ENCODE measurements at places on chromosomes 12 and 14.

DNA sequence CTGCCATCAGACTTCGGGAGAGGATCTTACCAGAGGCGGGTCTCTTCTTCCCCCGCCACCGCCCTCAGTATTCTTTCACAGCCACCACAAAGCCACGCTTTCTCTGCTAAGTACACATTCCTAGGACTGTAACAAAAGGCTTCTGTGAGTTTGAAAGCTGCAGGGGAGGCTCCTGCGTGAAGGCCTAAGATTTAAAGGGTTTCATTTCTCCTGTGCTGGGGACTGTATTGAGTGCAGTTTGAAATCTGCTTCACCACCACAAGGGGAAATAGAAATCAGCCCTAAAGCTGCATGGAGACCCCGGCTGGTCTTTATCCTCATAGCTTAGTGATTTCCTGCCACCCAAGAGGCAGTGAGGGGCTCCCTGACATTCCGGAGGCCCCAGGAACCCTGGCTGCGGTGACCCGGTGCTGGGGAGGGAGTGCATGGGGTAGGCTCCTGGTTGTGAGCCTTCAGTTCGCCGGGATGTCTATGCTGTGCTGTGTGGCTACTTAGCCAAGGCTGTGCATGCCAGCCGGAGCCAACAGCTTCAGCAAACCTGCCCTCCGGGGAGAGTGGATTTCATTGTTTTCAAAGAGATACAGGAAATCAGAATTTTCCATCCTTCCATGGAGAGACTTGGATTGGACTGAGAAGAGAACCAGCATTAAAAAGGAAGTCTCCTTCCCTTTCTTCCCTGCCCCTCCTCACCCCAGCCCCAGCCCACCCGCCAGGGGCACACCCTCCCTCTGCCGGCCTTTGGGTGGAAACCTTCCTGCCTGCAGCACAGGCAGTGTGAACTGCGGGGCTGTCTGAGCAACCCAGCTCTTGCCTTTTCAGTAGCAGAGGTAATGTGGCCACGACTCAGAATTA lies 163.3 kb downstream of the ETV6 start:
- DNase-seq, result no peak

GRCh38 chr14:23532658-23533057 lies 18.9 kb downstream of the ZFHX2 start:
- DNase-seq, result no peak

GRCh38 chr14:101844751-101845150 lies 83.2 kb downstream of the PPP2R5C start:
- no peak for DNase-seq

GRCh38 chr12:24246934-24247333 lies 297.5 kb upstream of the SOX5 start:
- DNase-seq, result no peak

DNA sequence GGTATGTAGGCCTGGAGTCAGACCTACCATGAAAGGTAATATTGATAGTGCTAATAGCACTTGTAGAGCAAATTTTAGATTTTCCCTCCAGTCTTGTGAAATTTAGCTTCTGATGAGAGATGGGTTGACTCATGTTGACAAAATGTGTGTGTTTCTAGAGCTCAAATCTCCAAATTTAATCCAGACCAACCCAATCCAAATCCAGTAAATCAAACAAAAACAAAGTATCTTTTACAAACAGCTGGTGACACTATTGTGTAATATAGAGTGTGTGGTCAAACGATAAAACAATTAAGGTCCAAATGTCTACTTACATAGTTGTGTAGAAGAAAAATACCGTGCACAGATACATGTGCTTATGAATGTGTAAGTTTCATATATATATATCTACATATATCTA lies 63.4 kb upstream of the KITLG start:
- no peak for DNase-seq

- DNase-seq, result no peak
Measured at GRCh38 chr12:92105676-92106075, 40.0 kb downstream of the BTG1 start.

DNA sequence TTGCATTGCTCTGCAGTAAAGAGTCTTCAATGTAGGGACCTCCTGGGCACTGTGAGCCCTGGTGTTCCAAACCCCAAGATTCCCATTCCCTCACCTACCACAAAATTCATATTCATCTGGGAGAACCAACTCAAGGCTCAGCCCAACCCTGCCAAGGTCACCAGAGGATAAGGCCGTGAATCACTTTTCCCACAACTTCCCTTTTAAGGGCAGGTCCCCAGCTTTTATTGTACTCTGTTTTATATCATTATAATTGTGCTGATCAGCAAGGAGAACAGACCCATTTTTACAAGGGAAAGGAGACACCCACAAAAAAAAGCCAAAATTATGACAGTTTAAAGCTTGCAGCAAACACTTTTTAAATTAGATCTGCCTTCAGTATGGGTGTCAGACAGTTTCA lies 363.0 kb upstream of the FKBP4 start:
- DNase-seq, result no peak

DNA sequence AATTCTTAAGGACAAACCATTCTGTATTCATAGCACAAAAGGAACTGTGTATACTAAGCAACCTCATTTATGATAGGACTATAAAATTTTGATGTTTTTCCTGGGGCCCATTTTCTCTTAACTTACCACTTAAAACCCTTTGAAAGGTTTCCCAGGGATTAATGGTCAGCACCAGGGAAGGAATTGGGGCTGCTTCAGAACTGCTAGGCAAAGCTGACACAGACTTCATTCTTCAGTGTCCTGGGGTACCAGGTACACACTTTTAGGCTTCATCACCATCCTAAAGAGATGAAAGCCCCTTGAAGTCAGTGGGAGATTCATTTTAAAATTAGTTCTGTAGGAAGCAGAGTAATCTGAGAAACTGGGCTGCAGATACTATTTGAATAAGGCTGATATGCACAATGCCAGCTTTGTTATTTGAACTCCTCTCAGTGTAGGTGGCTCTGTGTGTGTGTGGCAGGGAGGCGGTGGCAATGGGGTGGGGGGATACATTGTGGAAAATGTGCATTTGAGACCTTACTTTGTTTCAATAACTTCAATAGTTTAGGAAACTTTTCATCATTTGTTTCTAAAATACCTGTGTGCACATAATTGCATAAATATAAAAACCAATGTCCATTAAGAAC lies 329.3 kb upstream of the DCN start:
- no peak for DNase-seq

- no peak for DNase-seq
Measured at GRCh38 chr12:78439666-78440065, 424.9 kb upstream of the SYT1 start.

- no peak for DNase-seq
Measured at GRCh38 chr12:123142921-123143735, 7.8 kb downstream of the PITPNM2 start.

GRCh38 chr12:110705309-110705708 lies 16.4 kb upstream of the HVCN1 start:
- DNase-seq, result no peak

- DNase-seq, result peak; percentile 86
Measured at GRCh38 chr12:67919406-67919805, 69.8 kb upstream of the IFNG-AS1 start.

DNA sequence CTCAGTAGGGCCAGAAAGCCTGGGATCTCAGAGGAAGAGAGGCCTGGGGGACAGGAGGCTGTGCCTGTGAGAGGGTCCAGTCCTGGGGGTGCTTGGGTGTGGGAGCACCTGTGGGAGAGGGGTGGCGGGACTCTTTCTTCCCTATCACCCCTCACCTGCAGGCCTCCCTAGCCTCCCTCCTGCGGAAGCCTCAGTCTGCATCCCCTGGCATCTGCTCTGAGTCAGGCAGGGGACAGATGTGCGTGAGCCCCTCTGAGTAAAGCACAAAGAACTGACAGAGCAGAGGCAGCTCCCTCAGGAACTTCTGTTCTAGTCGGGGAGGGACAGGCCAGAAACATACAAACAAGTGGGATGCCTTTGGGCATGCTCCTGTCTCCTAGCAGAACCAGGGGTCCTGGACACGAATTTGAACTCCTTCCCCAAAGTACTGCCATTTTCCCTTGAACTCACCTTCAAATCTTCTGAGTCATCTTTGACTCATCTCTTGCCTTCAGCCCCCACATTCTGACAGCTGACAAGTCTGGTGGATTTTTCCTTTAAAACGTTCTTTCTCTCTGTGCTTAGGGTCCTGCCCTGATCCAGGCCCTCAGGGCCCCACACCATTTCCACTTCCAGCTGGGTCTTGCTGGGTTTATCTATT lies 8.5 kb upstream of the HSP90AA1 start:
- DNase-seq, result no peak

GRCh38 chr12:15712823-15713660 lies 76.1 kb downstream of the EPS8 start:
- DNase-seq, result no peak

DNA sequence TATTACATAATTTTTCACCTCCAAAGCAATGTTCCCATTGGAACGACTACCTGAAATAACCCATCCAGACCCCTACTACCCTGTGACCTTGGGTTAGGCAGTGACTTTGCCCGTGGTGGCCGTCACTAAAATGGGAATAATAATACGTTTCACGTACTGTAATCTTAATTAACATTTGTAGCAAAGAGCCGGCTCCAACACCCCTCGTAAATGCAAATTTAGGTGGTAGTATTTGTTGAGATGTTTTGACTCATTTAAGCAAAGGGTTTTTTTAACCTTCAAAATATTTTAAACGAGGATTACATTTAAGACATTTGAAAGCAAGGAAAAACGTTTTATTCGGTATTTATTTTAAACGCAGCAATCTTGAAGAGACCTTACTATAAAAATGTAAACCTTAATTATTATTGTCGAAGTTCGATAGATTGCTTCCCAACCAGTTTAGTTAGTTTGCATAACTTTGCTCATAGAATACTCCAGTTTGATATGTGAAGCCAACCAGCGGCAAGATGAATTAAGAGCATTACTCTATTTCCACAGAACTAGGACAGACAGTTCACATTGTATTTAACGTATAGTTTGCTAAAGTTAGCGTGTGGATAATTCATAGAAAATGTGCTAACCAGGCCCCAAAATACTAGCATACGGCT lies 1.4 kb upstream of the ARID2 start:
- DNase-seq, result no peak

- no peak for DNase-seq
Measured at GRCh38 chr14:104307627-104308401, 169.4 kb downstream of the KIF26A start.

- no peak for DNase-seq
Measured at GRCh38 chr14:22434030-22434429, 155.0 kb downstream of the DAD1 start.

GRCh38 chr12:810671-811415 lies 58.5 kb downstream of the WNK1 start:
- DNase-seq, result no peak

GRCh38 chr14:35286707-35287106 lies 5.5 kb upstream of the PSMA6 start:
- DNase-seq, result no peak

GRCh38 chr12:12007001-12007712 lies 63.6 kb upstream of the BCL2L14 start:
- DNase-seq, result no peak

GRCh38 chr14:58272588-58273372 lies 25.6 kb upstream of the ARID4A start:
- no peak for DNase-seq

DNA sequence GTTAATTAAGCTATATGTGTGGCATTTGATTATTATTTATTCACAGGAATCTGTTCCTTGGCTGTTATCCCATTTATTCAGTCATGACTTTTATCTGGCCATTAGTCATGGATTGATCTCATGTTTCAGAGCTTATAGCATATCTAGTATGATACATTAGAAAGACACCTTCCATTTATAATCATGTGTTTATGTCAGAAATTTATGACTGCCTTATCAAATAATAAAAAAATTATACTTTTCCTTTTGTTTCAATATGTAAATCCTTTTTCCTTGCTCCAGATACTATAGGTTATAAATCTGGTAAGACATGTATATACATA lies 248.0 kb upstream of the PDE3A start:
- DNase-seq, result no peak

- no peak for DNase-seq
Measured at GRCh38 chr14:61878931-61879330, 116.7 kb downstream of the SNAPC1 start.

- no peak for DNase-seq
Measured at GRCh38 chr12:48160046-48160445, 2.7 kb upstream of the ASB8 start.

GRCh38 chr12:69430942-69431590 lies 39.1 kb upstream of the FRS2 start:
- no peak for DNase-seq

- no peak for DNase-seq
Measured at GRCh38 chr12:46406352-46407027, 33.9 kb upstream of the SLC38A2 start.

- DNase-seq, result no peak
Measured at GRCh38 chr14:96764012-96764411, 33.2 kb upstream of the VRK1 start.

DNA sequence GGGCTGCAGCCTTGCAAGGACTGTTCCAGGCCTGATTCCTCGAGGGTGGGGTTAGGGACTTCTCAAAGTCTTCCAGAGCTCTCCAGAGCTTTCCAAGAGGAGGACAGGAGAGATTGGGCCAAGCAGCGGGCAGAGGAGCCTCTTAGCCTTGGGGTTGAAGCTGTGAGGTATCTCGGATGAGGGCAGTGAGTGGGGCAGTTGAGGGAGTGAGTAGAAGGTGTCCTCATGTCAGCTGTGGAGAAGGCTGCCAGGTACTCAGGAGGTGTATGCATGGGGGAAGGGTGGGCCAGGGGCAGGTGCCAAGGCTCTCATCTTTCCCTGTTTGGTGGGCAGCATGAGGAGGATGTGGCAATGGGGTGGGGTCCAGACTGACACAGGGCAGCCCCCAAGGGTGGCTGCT lies 7.7 kb downstream of the KRT83 start:
- no peak for DNase-seq

DNA sequence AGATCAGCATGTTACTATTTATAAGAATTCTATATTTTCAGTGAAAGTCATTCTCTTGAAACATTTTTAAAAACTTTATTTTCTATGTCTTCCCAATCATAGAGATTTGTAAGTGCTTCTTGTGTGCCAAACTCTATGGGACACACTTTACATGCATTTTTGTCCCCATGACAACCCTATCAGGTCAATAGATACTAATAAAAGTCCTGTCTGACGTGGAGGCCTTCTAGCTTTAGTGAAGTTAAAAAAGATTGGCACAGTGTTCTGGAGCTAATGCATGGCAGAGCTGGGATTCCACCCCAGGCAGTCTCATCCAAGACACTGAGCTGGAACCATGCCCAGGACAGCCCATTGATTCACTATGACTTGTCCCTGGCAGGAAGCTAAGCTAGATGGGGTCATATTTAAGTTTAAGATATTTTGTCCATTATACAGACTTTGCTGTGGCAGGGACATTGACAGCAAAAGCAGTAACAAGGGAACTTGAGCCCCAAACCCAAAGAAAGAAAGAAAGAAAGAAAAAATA lies 28.1 kb downstream of the TTC6 start:
- DNase-seq, result peak; percentile 41

GRCh38 chr12:50567926-50568325 lies 63.1 kb downstream of the DIP2B start:
- no peak for DNase-seq

- no peak for DNase-seq
Measured at GRCh38 chr14:34867199-34867598, 8.0 kb downstream of the BAZ1A start.

Measured in PC-9 (cell line).